ENCODE measurements at places on chromosomes 1 and 21.

GRCh38 chr1:183033205-183033604 lies 10.0 kb downstream of the LAMC1 start:
- no peak for DNase-seq

GRCh38 chr1:203915811-203916210 lies 54.4 kb downstream of the SNRPE start:
- DNase-seq: no peak

GRCh38 chr1:19786988-19787423 lies 12.7 kb downstream of the TMCO4 start:
- no peak for DNase-seq

- no peak for DNase-seq
Observed at GRCh38 chr1:112711041-112711440, 4.1 kb downstream of the PPM1J start.

DNA sequence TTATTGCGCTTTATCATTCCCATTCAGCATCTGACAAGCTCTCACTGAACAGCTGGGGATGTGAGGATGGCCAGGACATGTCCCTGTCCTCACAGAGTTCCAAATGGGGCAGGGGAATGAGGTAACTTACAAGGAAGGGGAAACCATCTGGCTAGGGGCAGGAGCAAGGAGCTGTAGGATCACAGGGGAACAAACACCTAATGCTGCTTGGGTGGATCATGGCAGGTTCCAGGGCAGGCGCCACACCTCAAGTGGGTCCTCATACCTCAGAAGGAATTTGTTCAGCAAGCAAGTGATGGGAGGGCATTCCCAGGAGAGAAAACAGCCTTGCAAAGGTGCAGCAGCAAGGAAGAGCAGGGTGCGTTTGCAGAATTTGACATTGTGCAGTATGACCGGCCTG lies 35.1 kb upstream of the GRIK3 start:
- no peak for DNase-seq

DNA sequence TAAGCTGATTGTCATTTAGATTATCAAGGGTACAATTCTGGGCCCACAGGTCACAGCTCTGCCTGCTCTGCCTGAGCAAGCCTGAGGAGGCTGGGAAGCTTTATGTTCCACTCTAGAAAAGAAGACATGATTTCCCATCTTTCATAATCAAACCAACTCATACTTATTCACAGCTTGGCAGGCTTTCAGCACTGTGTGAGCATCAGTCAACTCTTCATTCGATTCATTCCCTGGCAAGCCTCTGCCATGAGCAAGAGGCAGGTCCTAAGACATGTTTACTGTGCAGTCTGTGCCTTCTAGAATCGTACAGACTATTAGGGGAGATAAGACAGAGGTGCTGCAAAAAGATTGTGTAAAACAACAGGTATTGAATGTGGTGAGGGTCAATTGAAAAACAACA lies 24.5 kb upstream of the KIRREL1 start:
- no peak for DNase-seq
